Ammon's horn (tissue), 1 donor: ENCODE measurements at places on chromosomes 4 and X.

- DNase-seq, result no peak
Measured at GRCh38 chr4:7817877-7818398, 121.7 kb downstream of the AFAP1 start.

- peak; percentile 22 for DNase-seq
Measured at GRCh38 chr4:38663090-38663800, 754 bp upstream of the KLF3 start.

GRCh38 chr4:185566425-185566824 lies 31.1 kb upstream of the PDLIM3 start:
- no peak for DNase-seq

GRCh38 chr4:78100060-78100459 lies 42.9 kb downstream of the FRAS1 start:
- DNase-seq, result no peak

DNA sequence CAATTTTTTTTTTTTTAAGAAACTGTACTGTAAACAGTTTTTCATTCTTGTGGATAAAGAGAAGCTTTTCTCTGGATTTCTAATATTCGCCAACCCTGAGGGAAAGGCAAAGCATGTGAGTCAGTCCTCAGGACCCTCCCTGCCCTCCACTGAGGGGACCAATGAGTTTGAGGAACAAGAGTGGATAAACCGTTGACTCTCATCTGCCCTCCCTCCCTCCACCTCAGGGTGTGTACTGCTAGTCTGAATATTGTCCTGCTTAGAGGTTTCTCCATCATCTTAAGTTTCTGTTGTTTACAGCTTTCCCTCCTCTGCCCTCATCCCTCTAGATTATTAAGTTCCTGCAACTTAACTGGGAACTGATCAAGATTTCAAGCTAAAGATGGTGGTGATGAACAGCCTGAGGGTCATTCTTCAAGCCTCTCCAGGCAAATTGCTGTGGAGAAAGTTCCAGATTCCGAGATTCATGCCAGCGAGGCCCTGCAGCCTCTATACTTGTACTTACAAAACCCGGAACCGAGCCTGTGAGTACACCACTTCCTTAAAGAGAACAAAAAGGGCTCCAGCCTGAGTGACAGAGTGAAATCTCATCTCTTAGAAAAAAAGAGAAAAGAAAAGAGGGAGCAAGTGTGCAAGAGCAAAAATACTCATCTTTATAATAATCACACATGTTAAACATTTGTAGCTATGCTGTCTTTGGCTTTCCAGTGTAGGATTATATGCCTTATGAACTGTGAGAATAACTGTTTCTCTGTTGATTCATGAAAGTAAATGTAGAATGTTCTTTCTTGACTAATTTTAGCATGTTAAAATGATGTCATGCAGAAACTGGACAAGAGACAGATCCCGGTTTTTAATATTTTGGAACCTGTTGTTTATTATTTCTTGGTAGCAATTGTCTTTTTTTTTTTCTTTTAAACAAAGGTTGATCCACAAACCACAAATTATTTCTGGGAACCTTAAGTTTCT lies 11.9 kb downstream of the CA5B start:
- peak; percentile 25 for DNase-seq

- DNase-seq, result peak; percentile 22
Measured at GRCh38 chr4:57064811-57065711, 45.1 kb downstream of the IGFBP7 start.

DNA sequence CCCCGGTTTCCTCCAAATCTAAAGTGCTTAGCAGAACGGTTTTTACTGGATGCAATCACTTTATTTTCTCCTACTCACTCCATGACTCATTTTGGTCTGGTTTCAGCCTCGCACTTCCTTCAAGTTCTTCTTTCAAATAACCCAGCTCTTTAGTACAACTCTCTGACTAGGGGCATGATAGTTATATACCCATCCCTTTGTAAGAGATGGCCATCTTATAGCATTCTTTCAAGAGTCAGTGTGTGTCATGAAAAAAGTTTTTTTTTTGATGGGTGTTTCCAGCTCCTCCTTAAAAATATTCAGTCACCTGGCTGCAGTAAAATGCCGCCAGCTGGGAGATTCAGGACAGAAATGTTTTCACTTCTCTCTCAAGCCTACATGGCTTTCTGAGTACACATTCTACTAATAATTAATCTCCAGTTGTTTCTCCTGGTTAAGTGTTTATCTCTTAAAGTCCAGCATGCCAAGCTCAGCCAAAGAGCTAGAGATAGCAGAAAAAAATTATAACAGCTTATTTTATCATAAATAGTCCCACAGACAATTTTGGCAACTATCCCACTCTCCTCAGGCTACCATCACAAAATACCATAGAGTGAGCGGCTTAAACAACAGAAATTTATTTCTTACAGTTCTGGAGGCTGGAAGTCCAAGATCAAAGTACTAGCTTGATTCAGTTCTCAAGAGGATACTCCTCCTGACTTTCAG lies 139.3 kb downstream of the GASK1B start:
- DNase-seq, result no peak

DNA sequence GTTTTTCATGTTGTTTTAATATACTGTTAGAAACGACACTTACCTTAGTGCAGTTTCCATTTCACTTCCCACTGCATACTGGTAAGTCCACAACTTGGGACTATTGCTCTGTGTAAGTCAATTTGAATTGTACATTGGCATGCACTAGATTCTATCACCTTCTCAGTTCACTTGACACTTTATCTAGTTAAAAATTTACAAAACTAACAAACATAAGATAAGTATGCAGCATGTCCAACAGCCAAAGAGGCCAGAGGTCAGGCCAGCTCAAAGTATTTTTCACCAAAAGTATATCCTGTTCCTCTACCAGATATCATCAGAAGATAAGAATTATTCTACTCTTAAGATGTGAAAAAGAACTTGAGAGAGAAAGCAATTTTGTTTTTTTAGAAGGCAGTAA lies 75.9 kb downstream of the QRFPR start:
- no peak for DNase-seq

GRCh38 chr4:36702245-36702644 lies 420.8 kb downstream of the DTHD1 start:
- DNase-seq, result no peak

DNA sequence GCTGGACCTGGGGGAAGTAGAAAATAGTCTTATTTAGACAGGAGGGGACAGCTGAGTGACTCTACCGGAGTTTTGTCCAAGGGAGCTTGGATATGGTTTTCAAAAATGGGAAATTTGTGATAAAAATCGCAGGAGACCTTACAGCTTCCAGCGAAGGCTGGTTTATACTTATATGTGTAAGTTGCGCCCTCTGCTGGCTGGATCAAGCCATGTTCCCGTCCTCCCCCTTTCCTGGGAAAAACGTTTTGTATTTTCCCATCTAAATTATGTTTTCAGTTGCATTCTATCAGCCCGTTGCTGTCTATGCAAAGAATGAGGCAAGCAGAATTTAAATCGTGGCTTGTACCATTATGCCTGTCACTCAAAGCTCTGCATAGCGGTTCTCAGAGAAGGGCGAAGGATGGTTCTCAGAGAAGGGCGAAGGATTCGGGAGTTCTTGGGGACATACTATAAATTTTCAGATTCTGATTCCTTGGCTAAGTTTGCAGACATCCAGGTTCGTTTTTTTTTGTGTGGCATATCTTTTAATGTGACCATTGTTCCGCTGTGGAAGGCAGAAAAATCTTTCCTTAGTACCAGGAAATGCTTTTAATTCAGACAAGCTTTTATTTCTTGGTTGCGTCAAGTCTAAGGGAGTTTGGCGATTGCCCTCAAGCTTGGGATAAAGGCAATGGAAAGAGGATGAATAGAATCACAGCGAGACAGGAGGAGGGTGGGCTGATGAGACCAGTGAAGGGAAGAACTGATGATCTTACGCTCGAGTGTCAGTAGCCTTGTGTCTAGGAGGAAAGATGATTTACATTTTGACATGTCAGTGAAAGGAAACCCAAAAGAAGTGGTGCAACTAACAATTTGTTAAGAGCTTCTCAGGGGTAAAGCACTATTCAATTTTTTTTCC lies 128.5 kb upstream of the ARX start:
- DNase-seq, result peak; percentile 70

DNA sequence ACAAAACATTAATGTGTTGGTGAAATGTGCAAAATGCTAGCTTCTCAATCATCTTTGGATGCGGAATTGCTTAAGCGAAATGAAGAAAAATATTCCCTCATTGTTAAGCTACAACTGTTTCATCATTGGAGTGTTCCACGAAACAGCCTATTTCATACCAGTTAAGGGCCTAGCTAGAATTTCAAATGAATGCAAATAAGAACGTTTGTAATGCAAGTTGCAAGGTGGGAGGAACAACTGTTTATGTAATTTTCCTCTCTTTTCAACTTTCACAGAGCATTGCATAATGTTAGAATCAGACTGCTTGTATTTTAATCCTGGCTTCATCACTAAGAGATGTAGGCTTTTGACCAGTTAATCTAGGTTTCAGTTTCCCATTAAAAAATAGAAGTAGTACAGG lies 480.1 kb downstream of the IL1RAPL1 start:
- DNase-seq, result peak; percentile 3

- no peak for DNase-seq
Measured at GRCh38 chrX:17682259-17682658, 55.0 kb upstream of the SCML1 start.

GRCh38 chr4:24328310-24328709 lies 256.0 kb downstream of the DHX15 start:
- DNase-seq, result no peak

- no peak for DNase-seq
Measured at GRCh38 chrX:136464589-136464988, 23.2 kb upstream of the BRS3 start.

DNA sequence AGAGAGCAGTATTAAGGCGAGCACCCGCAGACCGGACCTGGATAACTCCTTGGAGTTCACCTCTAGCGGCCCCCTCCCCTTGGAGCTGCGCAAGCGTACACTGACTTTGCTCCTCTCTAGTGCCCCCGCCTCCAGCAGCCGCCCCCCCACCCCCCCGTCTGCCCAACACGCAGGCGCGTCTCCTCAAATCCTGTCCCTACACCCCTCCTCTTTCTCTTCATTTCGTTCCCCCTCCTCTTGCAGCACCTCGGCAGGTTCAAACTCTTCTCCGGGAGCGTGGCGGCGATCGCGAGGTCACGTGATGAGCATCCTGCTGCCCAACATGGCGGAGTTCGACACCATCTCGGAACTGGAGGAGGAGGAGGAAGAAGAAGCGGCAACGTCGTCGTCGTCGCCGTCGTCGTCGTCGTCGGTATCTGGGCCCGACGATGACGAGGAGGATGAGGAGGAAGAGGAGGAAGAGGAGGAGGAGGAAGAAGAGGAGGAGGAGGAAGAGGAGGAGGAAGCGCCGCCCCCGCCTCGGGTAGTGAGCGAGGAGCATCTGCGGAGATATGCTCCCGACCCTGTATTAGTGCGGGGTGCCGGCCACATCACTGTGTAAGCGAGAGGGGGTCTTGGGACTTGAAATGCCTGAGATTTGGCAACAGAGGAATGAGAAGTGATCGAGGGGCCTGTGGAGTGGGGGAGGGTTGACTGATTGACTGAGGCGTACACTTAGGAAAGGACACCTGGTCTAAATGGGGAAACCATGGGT lies at the start of gene CHIC1:
Gene CHIC1, plus strand, starts transcription at position 214 of the 754 bp plus-strand sequence. Its CDS starts 88 bp downstream, at position 302.
- DNase-seq, result peak; percentile 77

- no peak for DNase-seq
Measured at GRCh38 chr4:74424111-74424510, 20.8 kb upstream of the AREG start.

DNA sequence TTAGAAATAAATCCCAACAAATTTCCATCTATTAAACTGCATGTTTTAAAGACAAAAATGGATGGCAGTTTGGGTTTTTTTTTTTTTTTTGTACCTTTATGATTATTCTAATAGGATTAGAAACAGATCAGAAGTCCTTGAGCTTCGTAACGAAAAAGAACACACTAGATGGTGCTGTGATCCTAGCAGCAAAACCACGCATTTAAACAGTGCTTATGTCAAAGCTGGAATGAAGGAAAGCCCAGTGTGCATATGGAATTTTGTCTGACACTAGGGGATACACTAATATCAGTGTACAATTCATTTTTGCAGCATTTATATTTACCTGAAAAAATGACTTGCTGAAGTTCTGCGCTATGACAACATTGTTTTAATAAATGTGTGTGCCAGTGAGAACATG lies 229.1 kb downstream of the VEGFC start:
- DNase-seq, result peak; percentile 38

DNA sequence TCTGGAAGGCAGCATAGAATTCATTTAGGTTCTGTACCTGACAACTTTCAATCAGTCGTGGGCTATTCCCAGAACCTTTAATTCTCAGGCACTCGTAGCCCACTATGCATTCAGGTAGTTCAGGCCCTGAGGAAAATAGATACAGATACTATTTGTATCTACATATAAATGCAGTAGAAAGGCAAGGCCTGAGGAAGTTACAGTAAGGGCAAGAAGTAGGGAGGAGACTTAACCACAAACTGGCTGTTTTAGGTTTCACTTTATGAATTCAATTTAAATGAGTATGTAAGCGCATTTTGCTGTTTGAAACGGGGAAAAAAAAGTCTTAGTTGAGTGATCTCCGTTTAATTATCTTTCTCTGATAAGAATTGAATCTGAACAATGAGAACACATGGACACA lies 529.4 kb upstream of the ATOH1 start:
- no peak for DNase-seq

DNA sequence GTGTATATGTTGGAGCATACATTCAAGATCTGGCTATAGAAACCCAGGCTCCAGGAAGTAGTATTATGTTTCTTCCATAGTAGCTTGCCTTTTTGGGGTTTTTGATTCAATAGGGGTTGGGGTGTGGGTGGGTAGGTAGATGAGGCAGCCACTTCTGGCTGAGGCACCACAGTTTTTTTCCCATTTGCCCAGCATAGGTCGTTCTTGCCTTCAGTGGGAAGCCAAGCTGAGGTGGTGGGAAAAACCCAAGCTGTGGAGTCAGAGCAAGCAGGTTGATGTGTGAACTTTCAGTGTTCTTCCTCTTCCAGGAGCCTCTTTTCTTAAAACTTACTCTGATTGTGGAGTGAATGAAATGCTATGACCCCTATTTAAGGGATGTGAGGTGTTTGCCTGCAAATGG lies 67.0 kb upstream of the RPS6KA3 start:
- no peak for DNase-seq

DNA sequence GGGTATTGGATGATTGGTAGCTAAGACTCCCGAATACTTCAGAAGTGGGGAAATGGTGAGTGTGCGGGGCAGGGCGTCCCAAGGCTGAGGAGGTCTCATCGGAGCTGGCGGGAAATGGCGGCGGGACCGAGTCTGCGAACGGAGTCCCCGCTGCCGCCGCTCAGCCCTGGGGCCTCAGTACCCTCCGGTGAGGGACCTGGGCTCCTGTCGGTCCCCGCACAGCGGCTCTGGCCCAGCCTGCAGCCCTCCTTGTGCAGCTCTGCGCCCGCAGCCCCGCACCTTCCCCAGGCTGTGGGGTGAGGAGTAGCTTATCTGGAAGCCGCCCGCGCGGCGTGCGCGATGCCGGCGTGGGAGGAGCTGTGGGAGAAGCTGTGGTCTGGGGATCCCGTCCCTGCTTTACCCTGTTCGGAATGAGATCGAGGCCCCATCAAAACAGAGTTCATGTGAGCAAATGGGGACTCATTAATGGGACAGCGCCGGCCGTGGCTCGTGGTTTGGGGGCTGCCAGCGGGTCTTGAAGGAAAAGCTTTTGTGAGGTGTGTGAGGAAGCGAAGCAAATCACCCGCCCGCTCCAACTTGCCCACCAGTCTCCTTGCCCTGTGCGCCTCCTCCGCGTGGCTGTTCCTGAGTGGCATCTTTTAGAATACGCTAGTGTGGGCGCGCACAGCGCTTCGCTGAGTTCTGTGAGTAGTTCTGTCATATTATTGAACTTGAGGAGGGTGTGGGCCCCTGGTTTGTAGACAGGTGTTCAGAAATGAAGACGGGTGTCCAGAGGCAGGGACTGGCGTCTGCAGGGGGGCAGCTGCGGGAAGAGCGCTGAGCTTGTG lies 531 bp downstream of the ZNF141 start:
- peak; percentile 37 for DNase-seq

- no peak for DNase-seq
Measured at GRCh38 chr4:15186149-15186548, 183.9 kb downstream of the CPEB2 start.

GRCh38 chr4:73740353-73740778 lies at the start of gene CXCL8:
CXCL8 (plus strand) TSS chr4:73740569; CDS start chr4:73740659, 90 bp downstream.
- DNase-seq, result peak; percentile 75
